ENCODE measurements at places on chromosomes 7 and 10.
A peak's percentile ranks its signal among the peaks of the same experiment; 100 is the strongest.

GRCh38 chr7:40733578-40733977 is 598.8 kb downstream of the SUGCT start:
- no peak for DNase-seq

- DNase-seq: no peak
Observed at GRCh38 chr10:97128039-97128492, 57.7 kb downstream of the SLIT1 start.

GRCh38 chr7:155576900-155577508 is 30.6 kb upstream of the CNPY1 start:
- no peak for DNase-seq

- DNase-seq: no peak
Observed at GRCh38 chr10:113899952-113900598, 45.6 kb downstream of the NHLRC2 start.

DNA sequence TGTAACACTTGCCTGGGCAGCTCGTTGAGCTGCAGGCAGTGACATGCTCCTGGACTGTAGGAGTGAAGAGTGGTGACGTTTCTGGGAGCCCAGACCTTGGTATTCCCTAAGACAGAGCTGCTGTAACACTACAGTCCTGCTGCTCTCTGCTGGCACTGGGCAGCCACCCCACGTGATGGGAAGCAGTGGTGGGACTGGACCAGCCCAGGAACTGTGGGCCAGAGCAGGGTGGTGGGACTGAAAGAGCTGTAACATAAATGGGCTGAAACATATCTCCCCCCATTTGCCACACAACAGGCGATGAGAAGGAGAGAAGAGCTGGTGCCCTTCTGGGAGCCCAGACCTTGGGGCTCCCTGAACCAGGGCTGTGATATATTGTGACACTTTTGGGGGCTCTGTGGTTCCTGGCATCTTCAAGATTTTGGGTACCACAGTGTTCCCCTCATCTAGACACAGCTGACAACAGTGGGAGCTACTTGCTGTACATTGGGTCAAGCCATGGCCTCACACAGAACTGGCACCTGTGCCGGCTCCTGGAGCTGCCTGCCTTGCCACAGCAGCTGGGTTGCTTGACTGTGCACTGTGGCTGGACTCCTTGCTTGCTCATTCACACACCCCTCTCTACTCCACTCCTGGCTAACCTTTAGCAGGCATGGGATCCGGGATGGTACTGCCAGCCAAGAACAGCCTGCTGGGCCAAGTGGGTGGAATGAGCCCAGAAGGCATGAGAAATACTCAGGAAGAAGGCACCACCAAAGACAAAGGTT is 161.3 kb upstream of the PCDH15 start:
- DNase-seq: no peak

DNA sequence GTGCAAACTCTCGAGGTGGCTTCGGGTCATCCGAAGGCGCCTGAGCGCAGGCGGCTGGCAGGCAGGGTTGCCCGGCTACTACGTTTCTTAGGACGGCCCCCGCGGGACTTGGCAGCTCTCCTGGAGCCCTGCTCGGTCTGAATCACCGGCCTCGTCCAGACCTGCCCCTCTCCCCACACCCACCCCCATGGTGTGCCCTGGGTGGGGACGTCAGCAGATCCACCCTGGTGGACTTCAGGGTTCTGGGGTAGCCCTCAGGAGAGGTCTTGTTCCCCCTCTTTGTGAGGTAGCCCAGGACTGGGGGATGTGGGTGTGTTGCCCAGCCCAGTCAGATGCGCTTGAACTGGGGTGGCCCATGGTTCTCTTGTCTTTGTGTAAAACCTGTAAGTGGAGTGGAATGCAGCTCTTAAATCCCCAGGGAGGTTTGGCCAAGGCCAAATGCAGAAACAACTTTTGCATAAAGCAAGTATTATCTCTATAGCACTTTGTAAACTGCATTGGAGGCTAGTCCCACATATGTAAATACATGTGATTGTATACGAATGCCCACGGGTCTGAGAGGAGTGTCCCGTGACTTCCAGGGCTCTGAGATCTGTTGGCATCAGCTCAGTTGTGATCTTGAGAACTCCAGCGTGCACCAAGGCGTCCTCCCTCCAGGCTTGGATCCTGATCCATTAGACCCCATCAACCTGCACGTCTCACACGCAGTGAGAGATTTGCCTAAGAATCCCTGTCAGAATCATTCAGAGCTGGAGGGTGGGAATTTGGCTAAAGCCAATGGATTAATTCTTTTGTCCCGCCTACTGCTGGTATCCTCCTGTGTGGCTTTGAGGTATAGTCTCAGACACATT is 1.8 kb downstream of the PFKFB3 start:
- peak; percentile 24 for DNase-seq

DNA sequence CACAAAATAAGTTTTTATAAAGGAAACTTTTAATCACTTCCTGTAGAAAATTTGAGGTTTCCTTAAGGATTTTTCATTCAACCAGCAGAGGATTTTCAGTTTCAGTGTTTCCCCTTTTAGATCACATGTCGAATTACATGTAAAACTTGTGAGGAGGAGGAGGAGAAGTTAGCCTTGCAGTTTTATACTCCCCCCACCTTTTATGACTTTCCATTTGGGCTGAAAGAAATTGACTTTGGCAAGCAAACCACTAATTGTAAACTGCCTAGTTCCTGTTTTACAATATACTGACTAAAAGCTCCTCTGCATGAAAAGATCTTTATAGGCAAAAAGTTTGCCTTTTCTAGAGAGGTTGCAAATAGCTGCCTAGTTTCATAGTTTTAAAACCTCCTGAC is 3.0 kb downstream of the BAMBI start:
- DNase-seq: no peak

GRCh38 chr7:138974675-138975292 is 6.4 kb downstream of the KIAA1549 start:
- no peak for DNase-seq

DNA sequence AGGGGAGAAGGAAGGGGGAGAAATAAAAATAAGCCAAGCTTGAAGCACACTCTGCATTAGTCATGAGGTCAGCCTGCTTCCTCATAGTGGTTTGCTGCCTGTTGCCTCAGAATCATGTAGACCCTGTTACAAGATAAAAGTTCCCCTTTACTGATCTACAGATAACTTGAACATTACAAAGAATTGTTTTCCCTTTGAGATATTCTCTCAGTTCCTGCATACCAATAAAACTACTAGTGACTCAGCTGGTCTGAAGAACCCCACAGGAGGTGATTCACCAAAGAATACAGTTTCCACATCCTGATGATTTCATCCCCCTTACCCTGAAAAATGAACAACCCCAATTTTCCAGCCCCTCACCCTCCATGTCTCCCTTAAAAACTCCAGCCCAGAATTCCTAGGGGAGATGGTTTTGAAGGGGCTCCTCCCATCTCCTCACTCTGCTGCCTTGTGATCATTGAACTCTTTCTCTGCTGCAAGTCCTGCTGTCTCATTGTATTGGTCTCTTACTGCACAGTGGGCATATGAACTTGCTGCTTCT is 31.5 kb upstream of the NRP1 start:
- peak; percentile 13 for DNase-seq

DNA sequence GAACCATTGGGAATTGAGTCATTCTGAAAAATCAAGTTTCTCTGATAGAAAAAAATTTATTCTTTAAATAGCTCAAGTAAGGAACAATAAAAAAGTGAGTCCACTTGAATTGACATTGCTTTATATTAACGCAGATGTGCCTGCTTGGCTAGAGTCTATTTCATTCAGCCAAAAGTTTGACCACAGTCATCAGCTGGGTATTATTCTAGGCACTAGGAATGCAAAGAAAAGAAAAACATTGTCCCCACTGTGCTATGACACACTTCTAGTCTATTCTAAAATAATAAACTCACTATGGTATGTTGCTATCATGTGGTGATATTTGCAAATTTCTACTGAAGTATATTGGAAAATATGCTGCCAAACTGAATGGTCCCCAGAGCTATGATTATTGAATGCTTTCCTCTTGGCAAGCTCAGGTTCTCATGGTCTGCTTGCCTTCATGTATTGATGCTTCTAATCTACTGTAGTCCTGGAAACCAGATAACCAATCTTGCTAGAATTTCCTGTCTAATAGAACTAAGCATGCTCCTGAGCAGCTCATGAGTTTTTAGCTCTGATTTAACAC is 8.3 kb downstream of the SFRP4 start:
- no peak for DNase-seq

- DNase-seq: no peak
Observed at GRCh38 chr7:137073571-137074325, 205.3 kb downstream of the CHRM2 start.

GRCh38 chr7:134744569-134744968 is 34.9 kb upstream of the CALD1 start:
- no peak for DNase-seq
